ENCODE measurements at places on chromosomes 3 and 15.

DNA sequence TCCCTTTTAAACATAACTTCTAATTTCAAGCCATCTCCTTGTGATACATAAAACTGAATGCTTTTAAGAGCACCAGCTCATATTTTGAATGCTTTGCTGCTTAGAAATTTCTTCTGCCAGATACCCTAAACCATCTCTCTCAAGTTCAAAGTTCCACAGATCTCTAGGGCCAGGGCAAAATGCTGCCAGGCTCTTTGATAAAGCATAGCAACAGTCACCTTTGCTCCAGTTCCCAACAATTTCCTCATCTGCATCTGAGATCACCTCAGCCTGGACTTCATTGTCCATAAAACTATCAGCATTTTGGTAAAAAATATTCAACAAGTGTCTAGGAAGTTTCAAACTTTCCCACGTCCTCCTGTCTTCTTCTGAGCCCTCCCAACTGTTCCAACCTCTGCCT, 17.5 kb downstream of the OSTN start:
- DNase-seq, result no peak

- DNase-seq, result peak; percentile 54
Observed at GRCh38 chr15:55282284-55282833, 7.3 kb downstream of the RAB27A start.

GRCh38 chr15:85717212-85717611, 77.5 kb downstream of the KLHL25 start:
- DNase-seq, result no peak

DNA sequence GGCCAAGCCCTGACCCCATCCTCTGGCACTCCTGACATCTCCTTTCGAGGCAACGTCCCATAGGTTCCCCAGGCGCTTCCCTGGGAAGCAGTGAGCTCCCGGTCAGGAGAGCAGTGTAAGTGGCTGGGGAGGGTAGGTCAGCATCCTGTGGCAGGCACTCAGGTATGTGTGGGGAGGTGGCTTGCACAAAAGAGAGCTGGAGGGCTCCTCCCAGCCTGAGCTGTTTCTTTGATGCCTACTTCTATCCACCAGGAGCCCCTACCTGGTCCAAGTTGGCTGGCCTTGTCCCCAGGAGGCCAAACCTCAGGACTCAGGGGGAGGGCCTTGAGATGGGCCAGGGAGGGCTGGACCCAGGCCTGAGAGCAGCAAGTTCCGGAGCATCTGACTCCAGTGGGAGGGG, 31.7 kb upstream of the LINGO1 start:
- DNase-seq, result no peak

GRCh38 chr3:147391781-147392624, 14.3 kb downstream of the ZIC4 start:
- DNase-seq, result no peak

DNA sequence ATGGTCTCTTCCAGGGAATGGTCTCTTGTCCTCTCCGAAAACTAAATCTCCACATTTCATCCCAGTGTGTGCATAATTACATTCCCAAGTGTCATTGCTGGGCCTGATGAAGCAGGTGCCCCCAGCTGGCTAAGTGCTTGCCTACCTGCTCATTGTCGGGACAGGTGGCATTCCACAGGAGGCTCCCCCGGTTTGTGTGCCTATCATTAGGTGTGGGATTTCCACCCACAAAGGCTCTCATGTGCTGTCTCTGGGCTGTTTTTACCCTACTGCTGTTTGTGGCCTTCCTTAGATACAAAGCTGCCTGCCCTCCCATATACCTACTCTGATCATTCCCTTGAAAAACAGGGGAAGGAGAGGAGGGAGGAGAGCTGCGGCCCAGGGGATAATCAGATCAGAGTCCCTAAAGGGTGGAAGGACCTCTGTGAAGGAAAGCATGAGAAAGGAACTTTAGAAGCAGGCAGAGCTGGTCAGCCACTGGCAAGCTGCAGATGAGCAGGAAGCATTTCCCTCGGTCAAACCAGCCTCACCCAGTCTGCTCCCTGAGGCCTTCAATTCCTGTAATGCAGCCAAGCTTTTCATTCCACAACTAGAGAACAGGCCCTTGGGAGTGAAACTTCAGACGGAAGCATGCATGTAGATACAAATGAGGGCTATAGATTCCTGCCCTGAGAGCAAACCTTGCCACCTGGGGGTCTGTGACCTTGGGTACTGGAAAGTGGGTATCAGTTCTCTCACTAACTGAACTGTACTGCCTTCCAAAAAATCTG, 60.7 kb upstream of the HEG1 start:
- no peak for DNase-seq

- DNase-seq, result peak; percentile 7
Observed at GRCh38 chr3:130907966-130908365, 14.1 kb downstream of the ATP2C1 start.

GRCh38 chr3:55630921-55631299, 143.8 kb upstream of the WNT5A start:
- no peak for DNase-seq

- DNase-seq, result no peak
Observed at GRCh38 chr15:93819826-93820225, 411.5 kb upstream of the MCTP2 start.

GRCh38 chr3:59408047-59408624, 358.3 kb upstream of the CFAP20DC start:
- no peak for DNase-seq

DNA sequence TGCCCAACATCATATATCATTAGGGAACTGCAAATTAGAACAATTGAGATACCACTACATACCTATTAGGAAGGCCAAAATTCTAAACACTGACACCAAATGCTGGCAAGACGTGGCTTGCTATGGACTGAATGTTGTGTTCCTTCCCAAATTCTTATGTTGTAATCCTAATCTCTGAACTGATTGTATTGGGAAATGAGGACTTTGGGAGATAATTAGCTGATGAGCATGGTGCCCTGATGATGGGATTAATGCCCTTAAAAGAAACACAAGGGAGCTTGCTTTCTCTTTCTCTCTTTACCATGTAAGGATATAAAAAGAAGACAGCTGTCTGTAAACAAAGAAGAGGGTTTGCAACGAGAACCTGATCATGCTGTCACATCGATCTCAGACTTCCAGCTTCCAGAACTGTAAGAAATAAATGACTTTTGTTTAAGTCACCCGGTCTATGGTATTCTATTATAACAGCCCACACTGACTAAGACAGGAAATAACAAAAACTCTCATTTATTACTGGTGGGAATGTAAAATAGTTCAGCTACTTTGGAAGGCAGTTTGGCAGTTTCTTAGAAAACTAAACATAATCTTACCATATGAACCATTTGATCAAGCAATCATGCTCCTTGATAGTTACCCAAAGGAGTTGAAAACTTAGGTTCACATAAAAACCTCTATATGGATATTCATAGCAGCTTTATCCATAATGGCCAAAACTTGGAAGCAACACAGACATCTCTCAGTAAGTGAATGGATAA, 458.3 kb upstream of the CBLB start:
- DNase-seq, result no peak

DNA sequence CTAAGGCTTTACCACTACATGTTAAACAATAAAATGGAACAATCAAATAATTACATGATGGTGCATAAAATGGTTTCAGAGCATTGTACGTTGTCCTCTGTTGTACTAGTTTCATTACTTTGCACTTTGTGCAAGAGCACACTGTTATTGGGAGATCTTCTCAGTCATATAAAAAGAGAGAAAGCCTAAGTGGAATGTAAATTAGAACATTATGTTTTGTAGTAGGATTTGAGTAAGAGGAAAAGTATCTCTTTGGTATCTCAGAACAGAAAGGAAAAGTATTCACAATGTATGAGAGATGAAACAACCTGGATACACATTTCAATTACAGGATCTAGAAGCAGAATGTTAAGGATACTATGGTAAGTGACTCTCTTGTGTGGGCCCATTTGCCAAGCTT, 26.9 kb upstream of the PLSCR2 start:
- DNase-seq, result no peak

DNA sequence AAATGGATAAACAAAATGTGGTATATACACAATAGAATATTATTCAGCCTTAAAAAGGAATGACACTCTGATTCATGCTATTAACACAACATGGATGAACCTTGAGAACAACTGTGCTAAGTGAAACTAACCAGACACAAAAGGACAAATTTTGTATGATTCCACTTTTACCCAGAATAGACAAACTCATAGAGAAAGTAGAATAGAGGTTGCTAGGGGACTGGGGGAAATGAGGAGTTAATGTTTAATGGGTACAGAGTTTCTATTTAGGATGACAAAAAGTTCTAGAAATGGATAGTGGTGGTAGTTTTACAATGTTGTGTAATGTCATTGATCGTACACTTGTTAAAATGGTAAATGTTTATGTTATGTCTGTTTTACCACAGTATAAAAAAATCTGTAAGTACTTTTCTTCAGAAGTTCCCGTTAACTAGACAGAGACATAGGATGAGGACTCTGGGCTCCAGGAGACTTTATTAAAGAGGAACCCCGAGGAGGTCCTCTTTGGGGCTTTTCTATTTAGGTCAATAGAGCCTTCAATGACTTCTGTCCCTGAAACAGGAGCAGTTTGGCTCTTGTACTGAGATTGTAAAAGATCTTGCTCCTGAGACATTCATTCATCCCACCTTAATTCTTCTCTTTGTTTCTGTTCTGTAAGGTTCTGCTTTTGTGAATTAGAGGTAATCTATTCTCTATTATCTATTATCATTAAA, 24.5 kb downstream of the ABHD6 start:
- DNase-seq, result no peak

DNA sequence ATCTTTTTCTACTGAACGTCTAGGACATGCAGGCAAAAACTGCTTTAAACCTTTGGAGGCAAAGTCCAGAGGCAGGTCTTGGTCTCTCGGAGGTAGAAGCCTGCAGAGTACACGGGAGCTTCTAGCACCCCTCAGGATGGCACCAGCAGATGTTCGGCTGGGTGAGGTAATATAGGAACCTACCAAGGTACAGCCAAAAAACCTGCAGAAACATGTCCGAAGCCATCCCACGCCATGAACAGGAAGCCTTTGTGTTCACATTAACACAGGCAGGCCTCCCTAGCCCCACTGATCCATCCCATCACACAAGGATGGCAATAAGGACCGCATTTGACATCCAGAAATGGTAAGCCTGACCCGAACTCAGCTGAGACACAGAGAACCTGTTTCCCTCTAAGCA, 157.9 kb upstream of the HES1 start:
- DNase-seq, result no peak

GRCh38 chr15:77097248-77097721, 26.4 kb upstream of the TSPAN3 start:
- DNase-seq, result no peak

GRCh38 chr3:124266487-124266886, 274.6 kb upstream of the ROPN1 start:
- no peak for DNase-seq

DNA sequence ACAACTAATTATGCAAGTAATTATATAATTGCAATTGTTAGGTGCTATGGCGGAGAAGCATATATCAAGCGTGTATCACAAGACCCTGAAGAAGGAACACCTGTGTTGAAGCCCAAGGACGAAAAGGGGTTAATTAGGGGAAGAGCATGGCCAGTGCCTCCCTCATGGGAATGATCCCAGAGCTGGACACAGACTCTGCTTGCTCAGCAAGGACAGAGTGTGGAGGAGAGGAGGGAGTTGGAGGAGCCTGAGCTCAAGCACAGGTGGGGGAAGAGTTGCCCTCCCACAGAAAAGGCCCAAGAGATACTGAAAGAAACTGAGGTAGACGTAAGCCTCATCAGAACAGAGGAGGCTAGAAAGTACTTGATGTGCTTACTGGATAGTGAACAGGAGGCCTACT, 423.7 kb downstream of the EPHB1 start:
- DNase-seq, result no peak

GRCh38 chr3:43764471-43764870, 73.7 kb downstream of the ABHD5 start:
- DNase-seq, result no peak

- DNase-seq, result no peak
Observed at GRCh38 chr15:80682201-80682600, 12.9 kb upstream of the ABHD17C start.

GRCh38 chr15:71337197-71337845, 222.1 kb downstream of the THSD4 start:
- no peak for DNase-seq

GRCh38 chr3:146679191-146679590, 74.0 kb upstream of the PLSCR5 start:
- DNase-seq, result no peak

DNA sequence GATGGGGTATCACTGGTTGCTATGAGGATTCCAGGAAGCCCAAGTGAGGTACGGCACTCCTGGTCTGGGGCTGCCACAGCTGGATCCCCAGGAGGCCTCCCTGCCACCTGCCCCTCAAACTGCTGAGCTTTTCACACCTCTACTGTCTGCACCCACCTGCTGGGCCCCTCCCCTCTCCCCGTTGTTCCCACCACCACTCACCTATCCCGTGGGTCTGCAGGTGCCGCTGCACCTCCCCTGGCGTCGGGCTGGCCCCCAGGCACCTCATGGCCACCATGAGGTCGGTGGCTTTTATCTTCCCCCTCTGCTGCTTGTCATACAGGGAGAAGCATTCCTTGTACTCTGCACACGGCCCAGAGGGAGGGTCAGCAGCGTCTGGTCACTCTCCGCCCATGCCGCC, 5.8 kb downstream of the CALML4 start:
- DNase-seq, result no peak

- no peak for DNase-seq
Observed at GRCh38 chr3:32278714-32279113, 40.2 kb downstream of the CMTM8 start.

DNA sequence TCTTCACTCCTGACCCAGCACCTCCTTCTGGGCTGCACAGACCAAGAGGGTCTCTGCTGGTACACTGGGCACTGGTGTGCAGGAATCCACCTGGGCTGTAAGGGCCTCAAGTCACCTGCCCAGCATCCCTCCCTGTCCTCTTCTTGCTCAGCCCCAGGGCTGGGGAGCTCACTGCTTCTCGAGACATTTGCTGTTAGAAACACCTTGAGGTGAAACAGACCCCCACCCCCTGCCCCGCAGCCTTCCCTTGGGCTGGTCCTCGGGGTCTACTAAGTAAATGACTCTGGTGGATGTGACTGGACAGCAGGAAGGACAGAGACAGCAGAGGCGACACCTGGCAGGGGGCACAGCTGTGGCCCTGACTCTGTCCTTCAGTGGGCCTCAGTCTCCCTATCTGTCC, 29.1 kb downstream of the LOXL1 start:
- DNase-seq, result no peak

GRCh38 chr3:117725314-117725713, 1015.7 kb downstream of the TUSC7 start:
- no peak for DNase-seq

GRCh38 chr15:82062479-82063454, 16.9 kb upstream of the MEX3B start:
- no peak for DNase-seq

GRCh38 chr3:12750223-12750622, 8.8 kb downstream of the TMEM40 start:
- no peak for DNase-seq

DNA sequence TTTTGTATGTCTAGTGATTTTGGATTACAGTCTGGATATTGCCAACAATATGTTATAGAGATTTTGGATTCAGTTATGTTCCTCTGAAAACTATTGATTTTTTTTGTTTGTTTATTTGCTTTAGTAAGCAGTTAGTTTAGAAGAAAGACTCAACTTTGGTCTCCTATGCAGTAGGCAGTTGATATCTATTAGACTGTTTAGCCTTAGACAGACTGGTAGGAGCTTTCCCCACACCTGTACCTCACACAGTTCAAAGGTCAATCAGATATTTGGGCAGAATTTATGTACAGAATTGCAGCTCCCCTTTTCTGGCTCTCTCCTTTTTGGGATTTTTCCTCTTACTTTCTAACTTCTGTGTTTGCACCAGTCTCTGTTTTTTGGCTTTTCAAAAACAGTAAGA, 42.3 kb downstream of the IL20RB start:
- DNase-seq, result no peak

GRCh38 chr3:55854494-55854893, 367.4 kb upstream of the WNT5A start:
- DNase-seq, result no peak

GRCh38 chr15:89211678-89212170, 9.7 kb downstream of the RLBP1 start:
- DNase-seq, result no peak

Data from CD4-positive, alpha-beta T cell treated with Interleukin-12 subunit alpha and Interleukin-12 subunit beta, for 1 hour (primary cell).